Subcutaneous adipose tissue (tissue), 4 donors: ENCODE measurements at places on chromosomes 11 and 22. TPM values are rescaled to one million over a fixed set of nuclear protein-coding genes. Genes with fewer than 3 reads are reported as not detected.

TESMIN gene
- total RNA-seq = 0.98 TPM

OR6A2 gene
- 0.33 TPM for total RNA-seq

TEAD1 gene
- 122 TPM for total RNA-seq

NDUFS8 gene
- total RNA-seq = 143 TPM

MS4A1 gene
- not detected for total RNA-seq

VPREB1 gene
- total RNA-seq = not detected

PVALB gene
- not detected for total RNA-seq

OLFML1 gene
- total RNA-seq = 8.8 TPM

CLCF1 gene
- total RNA-seq = 3.6 TPM

ZNF280B gene
- not detected for total RNA-seq

SVIP gene
- 3.1 TPM for total RNA-seq

CNGA4 gene
- total RNA-seq = not detected

CCDC134 gene
- total RNA-seq = 0.98 TPM

MMP7 gene
- 99.8 TPM for total RNA-seq

HTATIP2 gene
- 83.9 TPM for total RNA-seq

ZNF70 gene
- total RNA-seq = 7.0 TPM

RNF169 gene
- total RNA-seq = 19.6 TPM

GPHA2 gene
- total RNA-seq = not detected

SYT8 gene
- not detected for total RNA-seq

SCO2 gene
- total RNA-seq = 7.0 TPM

GNAZ gene
- 8.8 TPM for total RNA-seq

TBX1 gene
- total RNA-seq = 2.9 TPM

ARHGAP20 gene
- total RNA-seq = 52.2 TPM

OR2AG1 gene
- total RNA-seq = not detected

PHOX2A gene
- total RNA-seq = not detected

GGTLC3 gene
- total RNA-seq = not detected

GRK2 gene
- 45.8 TPM for total RNA-seq

ARFGAP3 gene
- 50.9 TPM for total RNA-seq

ZNF280A gene
- total RNA-seq = not detected

E2F8 gene
- not detected for total RNA-seq

MEI1 gene
- 1.8 TPM for total RNA-seq

GRK3 gene
- total RNA-seq = 36.5 TPM

TMEM191C gene
- 3.1 TPM for total RNA-seq

USH1C gene
- total RNA-seq = not detected

SUSD2 gene
- 2.4 TPM for total RNA-seq

SLC22A9 gene
- not detected for total RNA-seq

SMIM35 gene
- not detected for total RNA-seq

SLC15A3 gene
- 20.7 TPM for total RNA-seq

MPZL3 gene
- 2.4 TPM for total RNA-seq

FZD4 gene
- 333 TPM for total RNA-seq

OR8D1 gene
- total RNA-seq = not detected

APOL5 gene
- not detected for total RNA-seq

NRXN2 gene
- total RNA-seq = 0.16 TPM

WNT11 gene
- 56.2 TPM for total RNA-seq

SLC17A6 gene
- total RNA-seq = not detected

OR5B21 gene
- not detected for total RNA-seq

OSBP gene
- 43.8 TPM for total RNA-seq

ARHGAP8 gene
- 1.9 TPM for total RNA-seq

DNAJB13 gene
- total RNA-seq = not detected
